CD4-positive, alpha-beta T cell treated with Interleukin-21 for 1 hour (primary cell): ENCODE measurements at places on chromosomes 2 and 18.

DNA sequence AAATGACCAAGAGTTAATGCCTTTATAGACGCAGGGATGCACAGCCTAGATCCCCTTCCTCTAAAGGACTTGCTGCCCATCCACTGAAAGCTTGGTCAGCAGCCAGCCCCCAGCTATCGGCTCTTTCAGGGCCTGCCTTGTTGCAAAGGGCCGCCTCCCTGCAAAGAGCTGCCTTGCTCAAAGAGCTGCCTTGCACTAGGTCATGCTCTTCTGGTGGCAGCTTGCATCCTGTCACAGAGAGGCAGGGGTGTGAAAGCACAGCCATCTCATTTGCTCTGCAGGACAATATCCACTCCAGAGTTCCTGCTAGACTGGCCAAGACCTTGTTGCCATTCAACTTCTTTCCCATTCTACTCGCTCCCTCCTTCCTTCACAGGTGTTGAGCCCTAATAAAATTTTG is 137.1 kb downstream of the MCFD2 start:
- DNase-seq, result no peak

DNA sequence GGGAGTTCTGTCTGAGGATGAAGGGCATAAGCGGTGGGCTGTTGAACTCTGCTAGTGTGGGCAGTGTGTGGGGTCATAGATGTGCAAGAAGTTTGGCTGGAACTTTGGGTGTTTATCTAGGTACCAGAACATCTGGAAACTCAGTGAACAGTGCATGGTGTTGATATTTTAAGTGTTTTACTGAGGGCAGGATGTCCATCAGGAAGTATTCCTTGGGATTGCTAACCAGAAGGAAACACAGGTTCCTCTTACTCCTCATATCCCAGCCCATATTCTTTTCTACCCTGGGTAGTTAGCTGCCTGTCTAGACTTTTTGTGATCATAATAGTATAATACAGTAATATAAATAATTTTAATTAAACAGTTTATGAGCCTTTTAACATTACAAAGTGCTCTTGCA is 15.5 kb downstream of the BABAM2 start:
- no peak for DNase-seq

DNA sequence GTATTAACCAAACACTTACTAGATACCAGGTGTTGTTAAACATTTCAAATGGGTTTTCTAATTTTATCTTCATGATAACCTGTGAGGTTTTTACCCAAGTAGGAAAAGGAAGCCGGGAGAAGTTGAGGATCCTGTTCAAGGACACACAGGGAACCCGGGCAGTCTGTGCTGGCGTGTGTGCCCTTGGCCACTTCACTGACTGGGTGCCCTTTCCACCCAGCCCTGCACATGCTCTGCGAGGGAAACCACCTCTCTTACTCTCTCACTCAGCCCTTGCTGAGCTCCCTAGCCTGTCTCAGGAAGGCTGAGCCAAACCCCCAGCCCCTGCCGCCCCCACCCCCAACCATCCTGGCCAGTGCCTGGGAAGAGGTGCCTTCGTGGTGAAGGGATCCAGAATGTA is 51.8 kb downstream of the TEX44 start:
- no peak for DNase-seq

DNA sequence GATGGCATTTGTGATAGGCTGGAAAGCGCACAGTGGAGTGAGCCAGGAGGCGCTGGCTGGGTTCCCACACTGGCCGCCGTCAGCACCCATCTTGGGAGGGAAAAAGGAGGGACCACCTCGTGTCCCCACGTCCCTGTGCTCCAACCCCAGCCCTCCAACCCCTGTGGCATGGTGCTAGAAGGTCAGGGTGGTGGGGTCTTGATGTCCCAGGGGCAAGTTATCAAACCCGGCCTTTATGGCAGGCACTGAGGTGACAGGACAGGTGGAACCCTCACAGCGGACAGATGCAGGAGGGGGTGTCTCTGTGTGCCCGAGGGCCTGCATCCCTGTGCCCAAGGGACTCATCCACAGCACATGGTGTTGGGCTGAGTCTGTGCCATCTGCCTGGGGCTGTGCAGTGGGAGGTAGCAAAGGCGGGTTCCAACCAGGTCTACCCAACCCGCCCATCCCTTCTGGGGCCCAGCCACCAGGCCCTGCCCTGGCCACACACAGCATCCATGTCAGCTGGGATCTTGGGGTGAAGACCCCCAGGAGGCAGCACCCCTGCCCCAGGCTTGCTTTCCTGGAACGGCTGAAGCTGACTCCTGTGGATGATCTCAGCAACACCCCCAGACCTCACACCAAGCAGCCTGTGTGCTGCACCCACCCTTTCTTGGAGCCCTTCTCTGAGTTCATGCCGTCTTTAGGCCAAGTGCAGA is 246.1 kb downstream of the NDUFA10 start:
- DNase-seq, result no peak

GRCh38 chr2:120398996-120399888 is 53.3 kb downstream of the INHBB start:
- no peak for DNase-seq

- no peak for DNase-seq
Measured at GRCh38 chr2:18580606-18581005, 8.8 kb downstream of the NT5C1B start.

DNA sequence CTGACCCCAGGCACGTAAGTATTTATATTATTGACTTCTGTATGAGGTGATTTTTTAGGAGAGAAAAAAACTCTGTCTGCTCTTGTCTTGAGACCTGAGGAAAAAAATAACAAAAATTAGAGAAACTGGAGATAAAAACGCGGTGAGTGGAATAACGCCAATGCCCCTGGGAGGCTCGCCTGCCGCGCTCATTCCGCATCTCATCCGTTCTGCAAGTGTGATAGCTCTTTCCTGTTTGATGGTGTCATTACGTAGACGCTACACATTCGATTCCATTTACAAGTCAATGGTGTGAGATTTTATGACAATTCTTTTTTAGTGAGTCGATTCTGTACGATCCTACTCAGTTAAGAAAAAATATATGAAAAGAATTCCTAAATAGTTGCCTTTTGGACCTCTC is 194.3 kb upstream of the SMIM21 start:
- DNase-seq, result no peak

- no peak for DNase-seq
Measured at GRCh38 chr2:29238497-29238896, 123.3 kb downstream of the CLIP4 start.

GRCh38 chr2:133862400-133862977 is 294.2 kb upstream of the NCKAP5 start:
- no peak for DNase-seq

GRCh38 chr2:172293952-172294351 is 133.4 kb upstream of the ITGA6 start:
- DNase-seq, result no peak

- no peak for DNase-seq
Measured at GRCh38 chr18:24735624-24736231, 275.3 kb downstream of the HRH4 start.

- peak; percentile 27 for DNase-seq
Measured at GRCh38 chr2:444937-445884, 157.3 kb upstream of the ALKAL2 start.

- peak; percentile 60 for DNase-seq
Measured at GRCh38 chr18:57561728-57562423, 24.6 kb downstream of the FECH start.

DNA sequence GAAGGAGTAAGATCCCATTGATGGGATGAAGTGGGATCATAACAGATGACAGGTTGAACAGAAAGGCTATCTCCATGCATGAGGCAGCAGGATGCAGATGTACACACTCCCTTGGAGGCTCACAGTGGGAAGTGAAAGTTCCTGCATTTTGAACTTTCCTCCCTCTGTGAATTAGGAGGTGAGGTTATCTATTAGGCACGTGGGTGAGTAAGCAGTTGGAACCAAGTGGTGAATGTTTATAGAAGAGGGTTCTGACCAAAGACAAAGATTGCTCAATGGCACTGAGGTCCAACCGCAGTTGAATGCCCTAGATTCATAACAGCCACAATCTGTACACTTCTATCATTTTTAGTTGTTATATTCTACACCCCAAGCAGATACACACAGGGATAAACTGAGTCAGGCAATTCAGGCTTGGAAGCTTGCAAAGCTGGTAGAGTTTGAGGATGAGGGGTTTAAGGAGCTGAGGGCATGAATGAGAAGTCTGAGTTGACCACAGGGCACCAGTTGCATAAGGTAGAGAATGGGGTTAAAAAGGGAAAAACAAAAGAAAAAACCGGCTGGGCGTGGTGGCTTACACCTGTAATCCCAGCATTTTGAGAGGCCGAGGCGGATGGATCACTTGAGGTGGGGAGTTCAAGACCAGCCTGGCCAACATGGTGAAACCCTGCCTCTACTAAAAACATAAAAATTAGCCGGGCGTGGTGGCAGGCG is 7.1 kb upstream of the KCMF1 start:
- DNase-seq, result no peak

GRCh38 chr18:23578067-23578701 is 8.1 kb downstream of the NPC1 start:
- DNase-seq, result no peak

DNA sequence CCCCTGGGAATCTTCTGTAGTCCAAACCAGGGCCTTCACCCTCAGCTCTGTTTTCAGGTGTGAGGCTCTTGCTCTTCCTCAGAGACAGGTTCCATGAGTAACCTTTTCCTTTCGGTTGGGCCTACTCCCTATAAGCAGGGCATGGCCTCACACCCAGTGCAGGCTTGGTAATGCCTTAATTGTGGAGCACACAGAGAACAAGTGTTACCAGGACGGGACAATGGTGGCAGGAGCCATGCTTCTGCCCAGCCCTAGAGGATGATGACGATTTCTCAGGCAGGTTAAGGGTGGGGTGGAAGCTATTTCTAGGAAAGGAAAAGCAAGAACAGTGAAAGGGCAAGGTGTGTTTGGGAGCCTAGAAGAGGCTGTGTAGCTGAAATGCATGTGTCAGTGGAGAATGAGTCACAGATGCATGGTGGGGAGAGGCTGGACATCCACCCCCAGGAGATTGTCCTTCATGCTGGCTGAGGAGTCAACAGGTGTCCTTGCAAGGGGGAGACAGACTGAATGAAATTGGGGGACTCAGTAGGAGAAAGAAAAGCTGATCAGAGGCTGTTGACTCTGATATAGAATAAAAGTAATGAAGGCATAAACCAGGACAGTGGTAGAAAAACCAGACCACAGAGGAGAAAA is 22.0 kb upstream of the SERPINB12 start:
- DNase-seq, result no peak

GRCh38 chr2:218516614-218517013 is 51.5 kb downstream of the USP37 start:
- peak; percentile 48 for DNase-seq

GRCh38 chr2:238518172-238518820 is 91.6 kb downstream of the ASB1 start:
- DNase-seq, result no peak

DNA sequence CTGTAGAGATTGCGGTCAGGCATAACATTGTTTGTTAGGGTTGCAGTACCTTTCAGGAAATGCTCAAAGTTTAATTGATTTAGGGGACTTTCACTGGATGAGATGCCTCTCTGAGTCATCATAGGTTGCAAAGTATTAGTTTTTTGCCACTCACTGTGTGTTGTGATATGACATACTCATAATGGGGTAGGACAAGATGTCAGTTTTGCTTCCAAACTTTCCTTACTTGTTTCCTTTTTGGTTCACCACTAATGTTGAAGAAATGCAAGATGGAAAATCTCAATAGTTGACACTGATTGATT is 35.0 kb upstream of the PTH2R start:
- no peak for DNase-seq

- no peak for DNase-seq
Measured at GRCh38 chr2:196162586-196163175, 8.7 kb downstream of the STK17B start.

- DNase-seq, result no peak
Measured at GRCh38 chr2:69798909-69799526, 30.4 kb upstream of the GMCL1 start.

DNA sequence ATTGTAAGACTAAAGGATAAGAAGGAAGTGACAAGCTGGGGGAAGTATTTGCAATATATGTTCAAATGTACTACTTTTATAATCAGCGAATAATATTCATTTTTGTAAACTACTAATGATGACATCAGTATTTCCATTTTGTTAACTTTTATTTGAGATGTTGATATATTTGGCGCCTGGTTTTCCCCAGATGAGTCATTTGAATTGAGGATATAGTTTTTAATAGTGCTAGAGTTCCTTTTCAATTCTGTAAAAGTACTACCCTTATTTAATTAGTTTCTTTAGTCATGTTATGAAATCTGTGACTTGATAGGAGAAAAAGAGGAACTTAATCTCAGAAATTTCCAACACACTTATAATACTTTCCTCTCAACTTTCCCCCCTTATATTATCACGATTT is 495.3 kb downstream of the IRS1 start:
- peak; percentile 1 for DNase-seq

DNA sequence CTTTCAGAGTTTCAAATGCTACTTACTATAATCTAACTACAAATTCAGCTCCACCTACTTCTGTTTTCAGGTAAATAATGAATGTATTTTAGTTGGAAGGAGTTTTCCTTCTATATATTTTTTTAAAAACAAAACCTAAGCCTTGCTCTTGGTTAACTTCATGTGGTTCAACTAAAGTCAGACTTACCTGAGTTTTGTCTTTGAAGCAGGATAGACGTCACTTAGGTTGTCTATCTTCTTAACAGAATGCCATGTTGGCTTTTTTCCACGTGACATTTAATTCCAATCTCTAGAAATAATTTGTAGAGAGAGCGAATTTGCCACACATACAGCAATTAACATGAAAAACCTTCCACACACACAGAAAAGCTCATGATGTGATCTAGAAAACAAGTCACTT is 43.9 kb upstream of the CYTIP start:
- no peak for DNase-seq

- DNase-seq, result no peak
Measured at GRCh38 chr2:160062292-160063005, at the start of gene PLA2R1. Gene PLA2R1 (minus strand): TSS chr2:160062615. CDS start chr2:160062403, 212 bp downstream.

DNA sequence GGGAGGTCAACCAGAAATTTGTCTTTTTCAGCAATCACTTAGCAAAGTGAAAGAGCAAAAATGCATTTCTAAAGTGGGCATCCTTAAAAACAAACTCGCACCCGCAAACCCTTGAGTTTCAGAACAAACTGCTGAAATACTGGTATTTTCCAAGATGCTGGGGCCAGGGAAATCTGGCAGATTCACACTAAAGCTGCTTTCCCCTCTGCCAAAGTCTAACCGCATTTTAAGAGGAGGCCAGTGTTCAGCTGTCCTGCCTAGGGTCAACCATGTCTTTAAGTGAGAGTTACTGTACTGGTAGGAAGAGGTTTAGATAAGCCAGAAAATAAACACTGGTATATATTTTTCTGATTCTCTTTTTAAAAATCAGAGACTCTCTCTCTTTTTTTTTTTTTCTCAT is 55.9 kb downstream of the ACVR1 start:
- DNase-seq, result no peak
